Stimulated activated CD8-positive, alpha-beta memory T cell treated with anti-CD3 and anti-CD28 coated beads, Interleukin-7, amount 100 ng/mL, for 1 hour (primary cell): ENCODE measurements at places on chromosomes 4 and X.

GRCh38 chrX:727738-728621, 97.4 kb downstream of the SHOX start:
- no peak for DNase-seq

GRCh38 chr4:109811707-109812106, 3.9 kb upstream of the GAR1 start:
- DNase-seq: no peak

GRCh38 chrX:64894454-64895038, 81.7 kb downstream of the ZC4H2 start:
- no peak for DNase-seq

GRCh38 chrX:45619290-45619689, 418.6 kb upstream of the DIPK2B start:
- DNase-seq: no peak

DNA sequence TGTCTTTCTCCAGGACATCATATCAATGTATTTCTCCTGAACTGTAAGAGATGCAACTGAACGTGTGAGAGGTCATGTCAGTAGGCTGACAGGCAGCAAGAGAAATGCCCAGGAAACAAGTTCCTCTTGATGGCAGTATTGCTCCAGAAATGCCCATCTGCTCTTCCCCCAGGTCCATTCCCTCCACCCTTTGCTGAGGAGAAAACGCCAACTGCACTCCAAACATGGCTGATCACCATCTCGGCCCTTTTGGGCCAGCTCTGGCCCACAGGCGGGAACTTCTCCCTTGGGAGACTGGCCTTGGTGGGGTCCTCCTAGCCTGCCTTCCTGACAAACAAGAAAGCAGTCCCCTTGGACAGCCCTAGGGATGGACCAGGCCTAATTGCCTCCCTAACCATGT, 276.5 kb upstream of the AGTR2 start:
- no peak for DNase-seq
